Cortex of kidney (tissue), 1 donor: ENCODE measurements at places on chromosomes 7 and 10.

- no peak for DNase-seq
Measured at GRCh38 chr7:1248143-1248915, 15.7 kb downstream of the UNCX start.

DNA sequence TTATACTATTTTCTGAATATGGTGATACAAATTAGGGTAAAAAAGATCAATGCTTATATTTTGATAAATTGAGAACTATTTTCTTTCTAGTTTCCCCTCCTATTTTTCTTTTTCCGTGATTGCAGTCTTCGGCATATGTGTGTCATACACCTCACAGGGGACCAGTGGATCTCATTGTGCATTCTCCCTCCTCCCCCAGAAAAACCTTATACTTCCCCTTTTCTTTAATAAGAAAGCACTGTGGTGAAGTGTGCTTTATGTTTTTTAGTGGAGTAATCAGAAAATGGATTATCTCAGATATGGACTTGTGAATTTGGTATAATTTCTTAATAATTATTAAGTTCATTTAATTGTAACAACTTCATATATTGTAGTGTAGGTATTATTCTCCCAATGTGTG, 72.8 kb downstream of the BICC1 start:
- no peak for DNase-seq

DNA sequence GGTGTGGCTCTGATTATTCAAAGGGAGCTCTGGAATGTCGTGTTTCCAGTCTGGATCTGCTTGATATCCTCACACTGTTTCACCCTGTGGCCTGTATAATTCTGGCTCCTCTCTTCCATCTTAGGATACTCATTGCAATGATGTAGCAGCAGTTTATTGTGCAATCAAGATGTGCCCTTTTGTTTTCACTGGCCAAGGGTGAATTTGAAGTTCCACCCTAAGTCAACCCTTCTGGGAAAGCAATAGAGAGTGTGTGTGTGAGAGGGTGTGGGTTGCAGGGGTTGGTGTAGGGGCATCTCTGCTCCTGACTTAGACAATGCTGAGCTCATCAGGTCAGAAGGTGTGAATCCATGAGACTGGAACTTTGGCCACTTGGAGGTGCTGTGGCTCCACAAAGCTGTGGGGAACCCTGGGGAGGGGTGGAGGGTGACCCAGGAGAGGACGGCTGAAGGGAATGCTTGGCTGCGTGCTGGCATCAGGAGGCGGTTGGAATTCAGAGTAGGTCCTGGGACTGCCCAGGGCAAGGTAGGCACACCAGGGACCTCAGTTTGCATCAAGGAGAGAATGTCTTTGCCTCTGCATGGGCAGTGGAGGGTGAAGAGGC, 118.0 kb upstream of the PRSS58 start:
- no peak for DNase-seq

- no peak for DNase-seq
Measured at GRCh38 chr10:69303632-69304051, 25.3 kb downstream of the HK1 start.

GRCh38 chr10:27687743-27688142, 57.9 kb downstream of the MKX start:
- no peak for DNase-seq

DNA sequence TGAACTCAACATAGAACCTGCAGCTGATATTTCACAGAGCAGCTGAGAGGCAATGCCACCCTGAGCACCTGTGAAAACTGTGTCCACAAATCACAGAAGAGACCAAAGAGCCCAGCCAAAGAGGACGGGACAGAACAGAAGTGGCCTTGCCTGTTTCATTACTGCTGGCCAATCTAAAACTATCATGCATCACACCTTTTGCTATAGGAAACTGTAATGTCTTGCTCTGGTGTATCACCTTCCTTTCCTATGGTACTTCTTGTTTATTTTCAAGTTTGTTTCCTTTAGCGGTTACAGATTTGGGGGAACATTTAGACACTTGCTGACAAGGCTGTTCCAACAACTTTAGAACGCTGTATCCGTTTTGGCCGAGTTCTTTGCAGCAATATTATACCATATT, 80.3 kb downstream of the PIP4K2A start:
- DNase-seq, result no peak
